ENCODE measurements at places on chromosomes 12 and 14.

DNA sequence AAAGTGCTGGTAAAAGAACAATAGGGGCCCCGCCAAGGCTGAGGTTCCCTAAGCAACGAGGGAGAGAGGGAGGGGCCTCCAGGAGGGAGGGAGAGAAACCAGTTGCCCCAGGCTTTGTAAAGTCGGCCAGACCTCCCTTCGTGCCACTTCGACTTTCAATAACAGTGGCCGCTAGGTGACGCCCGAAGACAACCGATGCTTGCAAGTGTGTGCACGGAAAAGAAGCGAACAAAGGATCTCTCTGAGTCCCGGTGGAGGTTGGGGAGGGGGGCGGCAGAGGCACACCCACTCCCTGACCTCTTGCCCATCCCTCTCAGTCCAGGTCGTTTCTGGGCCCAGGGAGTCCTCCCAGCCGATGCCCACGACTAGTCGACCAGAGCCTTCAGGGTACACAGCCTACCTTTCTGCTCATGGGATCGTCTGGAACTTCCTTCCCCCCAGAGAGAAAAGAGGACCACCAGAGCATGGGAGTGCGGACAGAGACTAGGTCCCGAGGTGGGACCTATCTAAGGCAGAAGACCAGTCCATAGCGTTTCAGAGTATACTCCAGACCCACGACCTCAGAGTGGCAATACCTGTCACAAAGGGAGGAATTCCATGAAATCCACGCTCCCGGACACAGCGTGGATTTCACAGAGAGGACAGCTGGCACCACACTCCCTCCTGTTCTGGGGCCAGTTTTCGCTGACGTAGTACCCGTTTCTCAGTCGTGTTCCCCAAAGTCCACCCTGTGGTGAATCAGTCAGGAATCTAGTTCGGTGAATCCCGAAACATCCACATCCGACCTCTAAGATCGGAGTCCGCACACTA, 262.7 kb upstream of the ALG10B start:
- no peak for DNase-seq

DNA sequence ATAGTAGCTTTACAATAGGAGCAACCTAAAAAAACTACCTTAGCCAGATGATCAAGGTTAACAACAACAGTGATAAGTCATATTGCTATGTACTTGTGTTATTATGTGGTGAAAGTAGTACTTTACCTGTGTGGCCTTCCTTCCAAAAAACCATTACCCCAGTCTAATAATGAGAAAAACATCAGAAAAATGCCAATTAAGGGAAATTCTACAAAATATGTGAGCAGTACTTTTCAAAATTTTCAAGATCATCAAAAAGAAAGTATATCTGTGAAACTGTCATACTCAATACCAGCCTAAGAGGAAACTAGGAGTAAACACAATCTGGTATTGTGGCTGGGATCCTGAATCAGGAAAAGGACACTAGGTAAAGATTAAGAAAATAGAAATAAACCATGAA, 165.3 kb upstream of the PKP2 start:
- no peak for DNase-seq

- DNase-seq, result no peak
Observed at GRCh38 chr12:118608770-118609344, 232.5 kb downstream of the SUDS3 start.

DNA sequence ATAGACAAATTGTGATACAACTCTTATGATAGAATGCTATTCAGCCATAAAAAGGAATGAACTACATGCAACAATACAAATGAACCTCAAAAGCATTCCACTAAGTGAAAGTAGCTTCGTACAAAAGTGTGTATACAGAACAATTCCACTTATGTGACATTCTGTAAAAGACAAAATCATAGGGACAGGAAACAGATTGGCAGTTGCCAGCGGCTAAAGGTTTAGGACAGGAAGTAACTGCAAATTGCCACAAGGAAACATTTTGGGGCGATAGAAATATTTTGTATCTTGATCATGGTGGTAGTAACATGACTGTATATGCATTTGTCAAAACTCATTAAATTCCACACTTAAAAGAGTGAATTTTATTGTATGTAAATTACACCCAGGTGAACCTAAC, 113.4 kb downstream of the CAPZA3 start:
- DNase-seq, result no peak

DNA sequence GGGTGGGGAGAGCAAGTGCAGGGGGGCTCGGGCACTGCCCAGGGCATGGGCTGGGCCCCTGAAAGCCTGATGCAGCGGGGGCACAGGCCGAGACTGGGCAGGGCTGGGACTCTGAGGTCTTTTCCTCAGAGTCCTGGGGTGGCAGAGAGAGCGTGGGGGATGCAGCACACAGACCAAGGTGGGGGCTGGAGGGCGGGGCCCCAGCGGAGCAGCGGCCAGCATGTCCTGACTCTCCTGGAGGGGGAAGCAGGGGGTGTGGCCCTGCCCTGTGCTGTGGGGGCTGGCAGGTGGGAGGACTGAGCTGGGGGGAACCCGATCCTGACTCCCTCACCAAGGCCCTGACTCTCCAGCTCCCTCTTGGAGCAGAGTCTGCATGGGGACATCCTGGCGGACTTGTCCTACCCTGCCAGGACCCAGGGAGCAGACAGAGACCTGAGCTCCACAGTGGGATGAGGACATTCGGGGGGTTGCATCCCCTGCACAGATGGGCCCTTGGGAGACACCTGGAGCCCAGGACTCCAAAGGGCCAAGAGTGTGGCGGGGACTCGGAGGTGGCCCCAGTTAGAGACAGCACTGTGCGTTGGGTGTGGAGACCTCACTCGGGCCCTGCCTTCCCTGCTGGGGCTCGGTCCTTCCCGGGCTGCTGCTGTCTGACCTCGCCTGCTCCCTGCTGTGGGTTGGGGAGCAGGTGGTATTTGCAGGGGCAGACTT, 326.1 kb downstream of the TMEM121 start:
- no peak for DNase-seq

- no peak for DNase-seq
Observed at GRCh38 chr12:92459850-92460249, 242.9 kb upstream of the PLEKHG7 start.

GRCh38 chr12:31570880-31571279, 20.1 kb downstream of the DENND5B start:
- no peak for DNase-seq

DNA sequence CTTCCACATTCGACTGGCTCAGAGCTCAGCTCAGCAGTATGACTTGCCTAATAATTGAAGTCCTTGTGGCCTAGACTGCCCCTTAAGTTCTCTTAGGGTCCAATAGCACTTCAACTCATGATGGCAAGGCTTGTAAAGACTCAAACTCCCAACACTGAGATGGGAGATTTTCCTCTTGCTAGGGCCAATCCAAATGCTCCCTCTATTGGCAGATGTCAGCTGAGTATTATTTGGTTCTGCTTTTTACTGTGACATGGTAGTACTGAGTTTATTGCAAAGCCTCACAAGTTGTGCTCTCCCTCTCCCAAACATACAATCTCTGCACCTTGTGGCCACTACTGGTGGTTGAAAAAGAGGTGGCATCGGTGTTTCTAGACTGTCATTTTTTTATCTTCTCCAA, 164.2 kb downstream of the ALG10 start:
- DNase-seq, result no peak
